ENCODE measurements at places on chromosomes 1 and 21.

GRCh38 chr1:177858332-177858821 lies 111.5 kb downstream of the SEC16B start:
- DNase-seq, result no peak

GRCh38 chr21:45396620-45396995 lies 8.4 kb upstream of the COL18A1 start:
- DNase-seq, result no peak

GRCh38 chr21:42526379-42526727 lies 12.7 kb downstream of the SLC37A1 start:
- no peak for DNase-seq

DNA sequence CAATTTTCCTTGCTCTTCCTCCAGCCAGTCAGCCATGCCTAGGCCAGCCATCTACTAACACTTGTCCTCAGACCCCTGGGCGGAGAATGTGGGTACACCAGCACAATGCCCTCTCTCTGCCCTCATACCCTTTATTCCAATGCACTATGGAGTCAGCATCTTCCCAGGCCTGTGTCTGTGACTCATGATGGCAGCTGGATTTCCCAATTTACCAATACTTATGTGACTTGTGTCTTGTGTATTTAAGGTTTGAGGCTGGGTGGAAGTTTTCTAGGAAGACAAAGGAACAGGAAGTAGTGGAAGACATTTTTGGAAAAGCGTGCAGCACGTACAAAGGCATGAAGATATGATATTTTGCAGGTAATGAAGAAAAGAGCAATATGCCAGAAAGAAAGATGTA lies 114.3 kb downstream of the NMNAT2 start:
- DNase-seq, result no peak

DNA sequence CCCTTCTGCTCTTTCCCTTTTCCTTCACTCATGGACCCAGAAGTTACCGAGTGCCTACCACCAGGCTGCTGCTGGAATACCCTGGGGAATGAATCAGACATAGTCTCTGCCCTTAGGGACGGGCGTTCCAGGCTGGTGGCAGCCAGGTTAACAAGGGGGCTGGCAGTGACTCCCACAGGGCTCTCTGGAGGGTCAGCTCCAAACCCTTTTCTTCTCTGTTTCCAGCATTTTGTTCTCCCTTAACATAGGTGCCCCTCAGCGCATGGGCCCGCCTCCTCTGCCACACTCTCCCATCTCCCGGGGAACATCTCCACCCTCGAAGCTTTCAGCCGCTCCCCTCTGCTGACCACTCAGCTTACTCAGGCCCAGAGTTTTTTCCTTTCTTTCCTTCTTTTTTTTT lies 62.9 kb upstream of the LRP8 start:
- no peak for DNase-seq

DNA sequence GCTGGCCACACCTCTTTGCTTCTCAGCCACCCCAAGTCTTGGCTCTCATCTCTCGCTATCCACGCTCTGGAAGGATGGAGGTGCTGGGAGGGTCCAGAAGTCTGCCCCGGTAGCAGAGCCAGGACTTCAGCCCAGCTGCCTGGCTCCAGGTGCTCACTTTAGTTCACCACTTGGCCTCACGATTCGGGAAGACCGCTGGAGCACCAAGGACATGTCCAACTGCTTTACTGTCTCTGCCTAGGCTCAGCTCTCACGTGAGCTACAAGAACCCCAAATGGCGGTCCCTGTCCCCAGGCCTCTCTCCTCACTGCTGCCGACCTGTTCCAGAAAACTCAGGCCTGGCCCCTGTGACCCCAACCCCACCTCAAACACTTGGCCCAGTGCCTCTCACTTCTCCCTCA lies 3.4 kb downstream of the TRIM11 start:
- no peak for DNase-seq

DNA sequence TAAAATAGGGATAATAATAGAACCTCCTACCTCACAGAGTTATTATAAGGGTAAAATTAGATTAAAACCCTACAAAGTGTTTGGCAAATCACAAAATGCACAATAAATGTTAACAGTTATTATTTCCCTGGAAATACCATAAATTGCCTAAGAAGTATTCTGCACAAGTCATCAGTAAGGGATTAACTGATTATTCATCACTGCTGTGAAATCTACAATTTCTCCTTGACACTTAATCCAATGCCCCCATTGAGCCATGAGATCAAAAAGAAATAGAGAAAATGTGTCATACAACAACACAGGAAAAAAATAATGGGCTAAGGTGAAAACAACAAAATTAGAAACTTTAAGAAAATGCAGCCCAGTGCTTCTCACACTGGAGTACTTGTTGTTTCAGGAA lies 6.7 kb upstream of the SEC16B start:
- no peak for DNase-seq

DNA sequence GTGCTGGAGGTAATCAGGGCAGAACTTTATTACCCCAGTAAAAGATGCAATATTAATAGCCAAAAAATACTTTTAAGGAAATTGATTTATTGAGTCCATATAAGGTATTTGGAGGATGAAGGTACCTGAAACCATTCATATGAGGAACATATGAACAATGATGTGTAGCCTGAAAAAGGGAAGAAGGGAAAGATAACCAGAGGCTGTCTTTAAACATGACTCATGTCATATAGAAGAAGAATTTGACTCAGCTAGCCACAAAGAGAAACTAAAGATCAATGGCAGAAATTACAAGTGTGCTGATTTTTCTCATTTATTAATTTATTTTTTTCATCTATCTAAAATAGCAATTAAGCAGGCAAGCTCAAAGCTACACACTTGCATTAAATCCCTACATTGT lies 136.2 kb upstream of the DUSP10 start:
- no peak for DNase-seq

GRCh38 chr1:6423321-6423999 lies 1.1 kb upstream of the ESPN start:
- DNase-seq, result no peak

DNA sequence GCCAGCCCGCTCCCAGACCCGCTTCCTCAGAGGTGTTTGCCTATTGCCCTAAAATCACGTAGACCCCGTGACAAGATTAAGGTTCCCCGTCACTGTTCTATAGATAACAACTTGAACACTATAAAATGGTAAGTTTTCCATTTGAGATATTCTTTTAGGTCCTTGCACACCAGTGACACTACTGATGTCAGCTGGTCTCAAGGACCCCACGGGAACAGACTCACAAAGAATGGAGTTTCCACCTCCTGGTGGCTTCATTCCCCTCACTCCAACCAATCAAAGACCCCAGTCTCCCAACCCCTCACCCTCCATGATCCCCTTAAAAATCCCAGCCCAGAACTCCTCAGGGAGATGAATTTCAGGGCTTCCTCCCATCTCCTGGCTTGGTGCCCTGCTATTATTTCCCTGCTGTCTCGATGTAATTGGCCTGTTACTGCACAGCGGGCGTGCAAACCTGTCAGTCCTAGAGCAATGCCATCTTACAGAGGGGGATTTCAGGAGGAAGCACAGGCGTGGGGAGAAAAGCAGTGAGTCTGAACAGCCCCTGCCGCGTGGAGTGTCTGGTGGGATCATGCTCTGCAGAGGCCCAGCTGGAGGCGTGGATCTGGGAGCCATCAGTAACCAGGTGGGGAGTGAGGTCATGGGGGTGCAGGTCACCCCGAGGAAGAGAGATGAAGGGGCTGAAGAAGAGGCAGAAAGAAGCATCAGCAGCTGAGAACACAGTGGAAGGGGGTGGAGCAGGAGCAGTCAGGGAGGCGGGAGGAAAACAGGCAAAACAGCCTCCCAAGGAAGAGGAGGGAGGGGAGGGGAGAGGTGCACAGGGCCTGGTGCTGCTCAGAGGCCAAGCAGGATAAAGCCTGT lies 35.1 kb upstream of the LBR start:
- DNase-seq, result no peak

GRCh38 chr1:206794294-206794908 lies 22.1 kb upstream of the IL10 start:
- DNase-seq, result no peak

- no peak for DNase-seq
Measured at GRCh38 chr1:165860065-165860464, 32.7 kb downstream of the UCK2 start.

DNA sequence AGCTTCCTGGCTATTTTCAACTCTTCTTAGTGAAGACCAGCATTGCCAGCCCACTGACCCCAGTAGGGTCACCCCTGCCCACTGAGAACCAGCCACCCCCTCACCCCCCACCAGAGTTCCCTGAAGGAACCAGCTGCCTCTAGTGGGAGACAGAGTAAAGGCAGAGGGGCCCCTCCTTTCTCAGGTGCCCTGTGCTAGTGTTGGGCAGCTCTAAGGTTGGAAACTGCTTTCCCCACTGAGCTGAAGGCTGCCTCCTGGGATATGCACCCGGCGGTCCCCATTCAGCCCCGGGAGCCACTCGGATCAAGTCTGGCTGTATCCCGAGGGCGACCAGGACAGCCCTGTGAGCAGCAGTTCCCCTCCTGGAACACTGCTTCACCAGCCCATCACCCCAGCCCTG lies 111.0 kb downstream of the PGBD5 start:
- no peak for DNase-seq

GRCh38 chr1:64215576-64215975 lies 12.2 kb downstream of the UBE2U start:
- no peak for DNase-seq

DNA sequence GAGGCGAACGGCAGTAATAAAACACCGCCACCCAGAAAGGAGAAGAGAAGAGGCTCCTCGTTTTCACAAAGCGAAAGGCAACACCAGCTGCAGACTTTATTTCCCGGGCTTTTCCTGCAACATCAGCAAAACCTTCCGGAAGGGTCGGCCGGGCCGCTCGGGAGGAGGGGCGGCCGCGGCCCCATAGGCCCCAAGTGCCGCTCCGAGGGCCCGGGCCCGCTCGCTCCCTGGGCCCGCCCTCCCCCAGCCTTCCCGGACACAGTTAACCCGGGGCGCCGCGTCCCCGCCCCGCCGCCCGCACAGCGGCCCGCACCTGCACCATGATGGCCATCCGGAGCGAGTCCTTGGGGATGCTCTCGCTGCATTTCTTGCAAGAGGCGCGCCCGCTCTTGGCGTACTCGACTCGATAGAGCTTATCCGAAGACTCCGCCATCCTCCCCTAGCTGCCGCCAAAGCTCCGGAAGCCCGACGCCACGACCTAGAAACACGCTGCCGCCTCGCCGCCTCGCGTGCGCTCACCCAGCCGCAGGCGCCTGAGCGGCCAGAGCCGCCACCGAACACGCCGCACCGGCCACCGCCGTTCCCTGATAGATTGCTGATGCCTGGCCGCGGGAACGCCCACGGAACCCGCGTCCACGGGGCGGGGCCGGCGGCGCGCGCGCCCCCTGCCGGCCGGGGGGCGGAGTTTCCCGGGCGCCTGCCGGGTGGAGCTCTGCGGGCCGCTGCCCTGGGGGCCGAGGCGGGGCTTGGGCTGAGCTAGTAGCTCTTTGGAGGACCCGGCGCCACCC lies at the start of gene PARP1:
PARP1 (minus strand) TSS at position 597 of the 788 bp plus-strand sequence; CDS start at position 433, 164 bp downstream.
- DNase-seq, result peak; percentile 57

DNA sequence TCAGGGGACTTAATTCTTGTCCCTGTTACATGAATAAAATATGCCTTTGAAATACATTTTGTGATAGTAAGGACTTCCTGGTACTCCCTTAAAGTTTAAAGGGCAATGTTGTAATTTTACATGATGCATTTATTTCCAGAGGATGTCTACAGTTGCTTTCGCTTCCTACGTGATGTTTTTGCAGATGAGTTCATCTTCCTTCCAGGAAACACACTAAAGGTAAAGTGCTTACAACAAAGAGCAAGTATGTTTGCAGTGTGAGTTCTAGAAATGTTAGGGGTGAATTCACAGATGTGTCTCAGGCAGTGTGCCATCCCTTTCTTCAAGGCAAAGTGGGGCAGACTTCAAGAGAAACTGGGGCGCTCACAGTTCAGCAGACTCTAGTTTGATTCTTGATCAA lies 31.2 kb downstream of the GNPAT start:
- DNase-seq, result no peak

DNA sequence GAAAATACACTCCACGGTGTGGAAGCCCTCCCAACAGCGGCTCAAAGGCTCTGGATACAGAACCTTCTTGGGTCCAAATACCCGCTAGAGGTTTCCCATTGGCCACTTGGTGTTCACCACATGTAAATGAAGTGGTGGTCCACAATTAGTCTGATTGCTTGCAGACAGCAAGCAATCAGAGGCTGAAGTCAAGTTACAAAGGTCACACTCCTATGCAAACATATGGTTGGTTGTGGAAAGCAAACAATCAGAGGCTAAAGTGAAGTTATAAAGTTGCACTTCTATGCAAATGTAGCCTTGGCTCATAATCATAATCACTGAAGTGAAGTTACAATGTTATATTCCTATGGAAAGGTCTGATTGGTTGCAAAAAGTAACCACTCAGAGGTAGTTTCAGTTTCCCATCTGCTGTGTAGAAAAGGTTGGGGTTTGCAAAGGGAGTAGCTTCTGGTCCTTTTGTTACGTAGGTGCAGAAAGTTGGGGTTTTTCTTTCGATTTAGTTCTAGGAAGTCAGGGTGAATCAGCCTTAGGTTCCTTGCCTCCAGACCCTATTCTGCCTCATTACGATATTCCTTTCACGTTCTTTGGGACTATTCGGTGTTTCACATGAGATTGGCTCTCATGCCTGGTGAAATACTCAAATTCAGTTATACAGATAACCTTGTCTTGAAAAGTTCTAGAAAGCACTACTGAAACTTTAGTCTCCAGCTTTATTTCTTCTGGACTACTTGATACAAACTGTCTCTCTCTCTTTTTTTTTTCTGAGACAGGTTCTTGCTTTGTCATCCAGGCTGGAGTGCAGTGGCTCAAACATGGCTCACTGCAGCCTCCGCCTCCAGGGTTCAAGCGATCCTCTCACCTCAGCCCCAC lies 36.7 kb upstream of the MTF2 start:
- DNase-seq, result no peak

DNA sequence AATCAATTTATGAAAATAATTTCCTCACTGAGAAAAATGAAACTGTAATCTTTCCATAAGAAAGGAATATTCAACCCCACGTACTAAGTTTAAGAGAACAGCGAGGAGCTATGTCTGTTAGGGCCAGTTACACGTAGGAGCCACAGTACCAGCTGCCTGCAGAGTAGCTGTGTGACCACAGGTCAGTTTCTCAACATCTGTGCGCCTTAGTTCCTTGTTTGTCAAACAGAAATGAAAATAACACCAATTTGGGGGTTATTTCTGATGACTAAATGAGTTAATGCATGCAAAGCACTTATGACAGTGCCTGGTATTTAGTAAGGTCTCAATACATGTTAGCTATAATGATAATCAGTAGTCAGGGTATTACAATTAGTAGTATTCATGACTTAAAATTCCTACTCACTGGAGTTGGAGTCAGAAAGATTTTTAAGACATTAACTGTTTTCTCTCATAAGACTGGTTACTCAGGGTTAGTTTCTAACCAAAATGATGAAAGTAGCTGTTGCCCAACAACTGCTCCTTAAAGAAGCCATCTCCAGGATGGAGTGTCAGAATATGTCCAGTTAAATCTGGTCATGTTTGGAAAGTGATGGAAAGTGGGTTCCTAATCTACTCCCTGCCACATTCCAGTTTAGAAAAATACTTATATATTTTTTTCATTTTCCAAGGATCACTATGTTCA lies 85.8 kb upstream of the ZNF648 start:
- no peak for DNase-seq
